ENCODE measurements at places on chromosomes 13 and 19.

DNA sequence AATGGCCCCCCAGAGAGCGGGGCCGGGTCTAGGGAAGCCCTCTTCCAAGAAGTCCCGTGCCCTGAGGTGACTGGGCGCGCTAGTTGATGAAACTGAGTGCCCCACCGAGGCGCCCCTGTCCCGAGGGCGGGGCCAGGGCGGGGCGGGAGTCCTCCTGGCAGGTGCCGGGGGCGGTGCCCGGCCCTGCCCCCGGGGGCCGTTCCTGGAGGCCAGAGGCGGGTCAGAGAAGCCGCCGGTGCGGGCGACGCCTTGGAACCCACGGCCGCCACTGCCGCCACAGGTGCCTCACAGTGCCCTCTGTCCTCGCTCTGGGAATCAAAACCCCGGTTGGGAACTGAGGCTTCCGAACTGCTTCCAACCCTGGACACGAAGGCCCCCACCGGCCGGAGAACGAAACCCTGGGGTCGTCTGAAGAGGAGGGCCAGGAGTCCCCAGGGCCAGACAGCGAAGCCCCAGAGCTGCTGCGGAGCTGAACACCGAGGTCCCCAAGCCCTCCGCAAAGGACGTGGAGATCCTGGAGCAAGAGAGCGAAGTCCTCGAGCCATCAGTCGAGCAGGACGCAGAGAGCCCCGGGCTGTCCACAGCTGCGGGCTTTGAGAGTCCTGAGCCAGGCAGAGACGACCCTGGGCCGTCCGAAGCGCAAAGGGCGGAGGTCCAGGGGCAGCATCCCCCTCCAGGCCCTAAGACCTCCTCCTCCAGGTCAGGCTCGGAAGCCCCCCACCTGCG lies at the start of gene MISP3:
MISP3 (plus strand) TSS at position 252 of the 726 bp plus-strand sequence. CDS start 524 bp downstream, outside the sequence.
- peak within 1 kb of the TSS; percentile 81 for H3K4me3 ChIP-seq
- peaks cover 2% of the 10 kb centered on the region for H3K27me3 ChIP-seq
- peak within 1 kb of the TSS; percentile 73 for H3K27ac ChIP-seq
- DNase-seq, result peak; percentile 52
- peaks cover 26% of the 10 kb centered on the region for H3K4me1 ChIP-seq
- no peaks in the 10 kb centered on the region for H3K36me3 ChIP-seq

DNA sequence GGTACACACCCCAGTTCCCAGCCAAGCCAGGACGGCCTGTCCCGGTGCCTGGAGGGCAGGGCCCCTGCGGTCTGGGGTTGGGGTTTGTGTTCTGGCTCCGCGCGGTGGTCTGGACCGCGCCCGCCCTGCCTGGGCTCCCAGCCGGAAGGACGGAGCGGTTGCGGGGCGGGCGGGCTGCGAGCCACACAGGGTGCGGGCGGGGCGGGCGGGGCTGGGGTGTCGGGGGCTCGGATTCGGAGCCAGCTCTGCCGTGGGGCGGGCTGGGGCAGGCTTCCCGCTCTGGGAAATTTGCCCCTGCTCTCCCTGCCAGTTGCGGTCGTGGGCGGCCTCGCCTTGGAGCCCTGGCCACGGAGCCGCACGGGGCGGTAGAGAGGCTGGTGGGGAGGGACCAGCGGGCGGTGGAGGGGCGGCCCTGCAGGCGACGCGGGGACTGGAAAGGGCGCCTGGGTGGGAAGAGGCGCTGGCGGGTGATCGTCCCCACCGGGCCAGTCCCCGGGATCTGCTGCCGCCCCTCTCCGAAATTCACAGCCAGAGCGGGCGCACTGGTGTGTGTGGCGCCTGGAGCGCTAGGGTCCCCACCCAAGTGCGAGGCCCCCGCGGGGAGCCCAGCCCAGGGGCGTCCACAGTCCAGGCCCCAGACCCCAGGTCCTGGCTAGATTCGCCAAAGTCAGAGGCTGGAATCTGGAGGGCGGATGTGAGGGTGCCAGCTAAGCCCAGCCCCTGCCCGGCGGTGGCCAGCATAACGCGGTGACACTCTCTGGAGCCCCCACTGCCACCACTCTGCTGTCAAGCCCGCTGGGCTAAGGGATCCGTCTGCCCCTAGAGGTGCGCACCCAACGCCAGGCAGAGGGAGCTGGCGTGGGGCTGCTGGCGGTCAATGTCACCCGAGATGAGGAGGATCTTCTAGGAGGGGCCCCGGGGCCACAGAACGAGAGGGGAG lies 11.0 kb upstream of the ZNF492 start:
- H3K27me3 ChIP-seq, result no peaks in the 10 kb centered on the region
- H3K4me3 ChIP-seq, result no peak overlapping the region
- H3K27ac ChIP-seq, result no peak overlapping the region
- no peaks in the 10 kb centered on the region for H3K4me1 ChIP-seq
- H3K36me3 ChIP-seq, result no peaks in the 10 kb centered on the region
- DNase-seq, result no peak

DNA sequence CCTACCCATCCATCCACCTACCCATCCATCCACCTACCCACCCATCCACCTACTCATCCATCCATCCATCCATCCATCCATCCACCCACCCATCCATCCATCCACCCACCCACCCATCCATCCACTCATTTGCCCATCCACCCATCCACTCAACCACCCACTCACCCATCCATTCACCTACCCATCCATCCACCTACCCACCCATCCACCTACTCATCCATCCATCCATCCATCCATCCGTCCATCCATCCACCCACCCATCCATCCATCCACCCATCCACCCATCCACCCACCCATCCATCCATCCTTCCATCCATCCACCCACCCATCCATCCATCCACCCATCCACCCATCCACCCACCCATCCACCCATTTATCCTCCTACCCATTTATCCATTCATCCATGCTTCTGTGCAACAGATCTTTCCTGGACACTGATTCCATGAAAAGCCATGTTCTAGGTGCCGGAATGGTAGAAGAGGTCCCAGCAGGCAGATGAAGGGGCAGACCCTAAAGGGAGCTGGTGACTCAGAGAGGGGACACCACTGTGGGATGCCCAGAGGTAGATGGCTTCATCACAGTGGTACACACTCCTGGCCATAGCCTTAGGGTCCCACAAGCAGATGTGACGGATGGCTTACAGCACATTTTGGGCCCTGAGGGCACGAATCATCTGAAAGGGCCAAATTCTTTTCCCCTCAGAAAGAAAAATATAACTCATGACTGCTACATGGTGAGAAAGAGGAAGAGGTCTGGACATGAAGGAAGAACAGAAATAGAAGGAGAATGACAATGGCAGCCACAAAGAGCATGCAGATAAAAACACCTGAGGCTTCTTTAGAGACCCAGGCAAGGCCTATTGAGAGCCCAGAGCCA lies 76.0 kb downstream of the KCTD15 start:
- no peaks in the 10 kb centered on the region for H3K4me1 ChIP-seq
- no peak overlapping the region for H3K27ac ChIP-seq
- peaks cover 4% of the 10 kb centered on the region for H3K27me3 ChIP-seq
- no peaks in the 10 kb centered on the region for H3K36me3 ChIP-seq
- DNase-seq, result no peak

- no peak overlapping the region for H3K4me3 ChIP-seq
- H3K27me3 ChIP-seq, result no peaks in the 10 kb centered on the region
- no peaks in the 10 kb centered on the region for H3K36me3 ChIP-seq
- no peaks in the 10 kb centered on the region for H3K4me1 ChIP-seq
Measured at GRCh38 chr13:33578786-33579185, 239.2 kb upstream of the RFC3 start.

Data from activated CD4-positive, alpha-beta memory T cell treated with anti-CD3 and anti-CD28 coated beads, Interleukin-2, amount 10 ng/mL, durations not matched to agents 7 days and 5 days (primary cell).